ENCODE measurements at places on chromosomes 13 and 19. TPM values are rescaled to one million over a fixed set of nuclear protein-coding genes. Genes with fewer than 3 reads are reported as not detected.
A peak's percentile ranks its signal among the peaks of the same experiment; 100 is the strongest.

STOML3 gene
- 0.16 TPM for total RNA-seq

ZNF808 gene
- total RNA-seq, result 27.1 TPM

GRCh38 chr13:60757501-60758215, 360.6 kb downstream of the TDRD3 start:
- peaks cover 53% of the 10 kb centered on the region for H3K4me1 ChIP-seq
- H3K27me3 ChIP-seq, result no peaks in the 10 kb centered on the region
- no peak overlapping the region for H3K4me3 ChIP-seq
- DNase-seq, result peak; percentile 9

GRCh38 chr13:99003186-99003585, 25.3 kb upstream of the DOCK9 start:
- no peaks in the 10 kb centered on the region for H3K27me3 ChIP-seq
- no peak for DNase-seq
- H3K36me3 ChIP-seq, result no peaks in the 10 kb centered on the region
- H3K4me1 ChIP-seq, result peaks cover 26% of the 10 kb centered on the region
- H3K4me3 ChIP-seq, result no peak overlapping the region
- no peak overlapping the region for H3K27ac ChIP-seq

DNA sequence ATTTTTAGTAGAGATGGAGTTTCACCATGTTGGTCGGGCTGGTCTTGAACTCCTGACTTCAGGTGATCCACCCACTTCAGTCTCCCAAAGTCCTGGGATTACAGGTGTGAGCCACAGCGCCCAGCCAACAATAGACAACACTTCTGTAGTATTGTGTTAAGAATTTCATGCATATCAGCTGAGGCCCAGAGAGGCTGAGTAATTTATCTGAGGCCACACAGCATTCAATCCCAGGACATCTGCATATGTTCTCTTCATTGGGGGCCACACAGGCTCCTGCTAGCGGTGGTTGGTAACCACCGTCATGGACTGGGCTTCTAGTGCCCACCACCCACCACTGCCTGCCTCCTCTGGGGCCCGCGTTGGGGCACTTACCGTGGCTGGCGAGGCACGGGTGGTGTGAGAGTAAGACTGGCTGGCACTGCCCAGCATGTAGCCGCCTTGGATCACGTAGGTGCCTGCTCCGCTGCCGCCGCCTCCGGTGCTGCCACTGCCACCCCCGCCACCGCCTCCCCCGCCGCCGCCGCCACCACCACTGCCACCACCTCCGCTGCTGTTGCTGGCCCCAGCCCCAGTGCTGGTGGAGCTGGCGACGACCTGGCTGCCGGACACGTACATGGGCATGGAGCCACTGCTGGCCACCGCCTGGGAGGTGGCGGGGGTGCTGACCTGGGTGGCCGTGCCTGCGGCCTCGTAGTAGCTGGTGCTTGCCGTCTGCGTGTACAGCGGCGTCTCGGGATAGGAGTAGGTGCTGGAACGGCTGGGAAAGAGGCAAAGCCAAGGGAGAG, 20.3 kb downstream of the DCAF15 start:
- H3K27ac ChIP-seq, result no peak overlapping the region
- no peaks in the 10 kb centered on the region for H3K27me3 ChIP-seq
- DNase-seq, result no peak
- H3K36me3 ChIP-seq, result no peaks in the 10 kb centered on the region
- H3K4me3 ChIP-seq, result no peak overlapping the region

- no peaks in the 10 kb centered on the region for H3K4me1 ChIP-seq
- no peaks in the 10 kb centered on the region for H3K27me3 ChIP-seq
- H3K27ac ChIP-seq, result no peak overlapping the region
- no peak overlapping the region for H3K4me3 ChIP-seq
- H3K36me3 ChIP-seq, result no peaks in the 10 kb centered on the region
- DNase-seq, result no peak
Measured at GRCh38 chr13:50587115-50587514, 256.4 kb downstream of the DLEU7 start.

GRCh38 chr13:27076421-27076820, 95.2 kb downstream of the USP12 start:
- DNase-seq, result no peak
- no peak overlapping the region for H3K27ac ChIP-seq
- H3K4me3 ChIP-seq, result no peak overlapping the region
- H3K4me1 ChIP-seq, result peaks cover 25% of the 10 kb centered on the region
- H3K36me3 ChIP-seq, result 0 out of 2 replicates have a peak, but pooled peaks cover 6% of the 10 kb centered on the region
- H3K27me3 ChIP-seq, result no peaks in the 10 kb centered on the region

DNA sequence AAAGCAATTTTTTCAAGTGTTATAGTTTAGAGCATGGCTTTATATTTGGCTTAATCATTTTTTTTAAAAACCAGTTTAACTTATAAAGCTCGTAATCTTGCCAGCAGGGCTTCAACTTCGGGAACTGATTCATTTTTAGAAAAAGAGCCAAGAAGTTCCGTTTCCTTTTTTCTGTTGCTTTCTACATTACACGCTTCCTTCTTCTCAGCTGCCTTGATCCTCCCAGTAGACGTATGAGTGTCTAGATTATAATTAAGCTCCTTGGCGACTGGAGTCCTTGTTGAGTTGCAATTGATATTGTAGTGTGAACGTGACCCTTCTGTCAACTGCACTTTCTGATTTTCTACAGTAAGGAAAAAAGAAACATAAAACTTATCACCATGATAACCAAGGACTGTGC, 497.2 kb downstream of the DIAPH3 start:
- no peak overlapping the region for H3K4me3 ChIP-seq
- H3K4me1 ChIP-seq, result peaks cover 24% of the 10 kb centered on the region
- no peak overlapping the region for H3K27ac ChIP-seq
- no peaks in the 10 kb centered on the region for H3K27me3 ChIP-seq

DNA sequence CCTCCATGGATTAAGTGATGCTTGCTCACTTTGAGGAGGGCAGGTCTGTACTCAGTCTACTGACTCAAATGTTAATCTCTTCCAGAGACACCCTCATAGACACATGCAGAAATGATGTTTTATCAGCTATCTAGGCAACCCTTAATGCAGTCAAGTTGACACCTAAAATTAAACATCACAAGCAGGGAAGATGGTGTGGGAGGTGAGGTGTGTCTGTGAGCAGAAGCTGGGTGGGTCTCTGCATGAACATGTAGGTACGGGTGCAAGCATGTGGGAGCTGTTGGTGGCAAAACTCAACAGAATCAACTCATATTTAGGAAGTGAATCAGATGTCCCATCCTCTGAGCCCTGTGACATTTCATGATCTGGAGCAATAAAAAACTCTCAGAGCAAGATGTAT, 249.2 kb upstream of the SGCG start:
- no peak overlapping the region for H3K27ac ChIP-seq
- H3K36me3 ChIP-seq, result no peaks in the 10 kb centered on the region
- peaks cover 3% of the 10 kb centered on the region for H3K4me1 ChIP-seq
- no peak overlapping the region for H3K4me3 ChIP-seq
- peaks cover 15% of the 10 kb centered on the region for H3K27me3 ChIP-seq

- H3K36me3 ChIP-seq, result no peaks in the 10 kb centered on the region
- H3K27me3 ChIP-seq, result no peaks in the 10 kb centered on the region
- DNase-seq, result no peak
- H3K4me1 ChIP-seq, result peaks cover 42% of the 10 kb centered on the region
Measured at GRCh38 chr13:79404361-79404760, 1.7 kb downstream of the RBM26 start.

- peaks cover 4% of the 10 kb centered on the region for H3K4me1 ChIP-seq
- no peak for DNase-seq
- no peak overlapping the region for H3K4me3 ChIP-seq
- no peaks in the 10 kb centered on the region for H3K27me3 ChIP-seq
- H3K27ac ChIP-seq, result no peak overlapping the region
Measured at GRCh38 chr13:26155568-26155967, 66.5 kb downstream of the RNF6 start.

- no peaks in the 10 kb centered on the region for H3K36me3 ChIP-seq
- H3K4me3 ChIP-seq, result no peak overlapping the region
- no peak overlapping the region for H3K27ac ChIP-seq
- no peaks in the 10 kb centered on the region for H3K27me3 ChIP-seq
- peak; percentile 17 for DNase-seq
Measured at GRCh38 chr13:51688937-51689662, 104.8 kb downstream of the WDFY2 start.

DNA sequence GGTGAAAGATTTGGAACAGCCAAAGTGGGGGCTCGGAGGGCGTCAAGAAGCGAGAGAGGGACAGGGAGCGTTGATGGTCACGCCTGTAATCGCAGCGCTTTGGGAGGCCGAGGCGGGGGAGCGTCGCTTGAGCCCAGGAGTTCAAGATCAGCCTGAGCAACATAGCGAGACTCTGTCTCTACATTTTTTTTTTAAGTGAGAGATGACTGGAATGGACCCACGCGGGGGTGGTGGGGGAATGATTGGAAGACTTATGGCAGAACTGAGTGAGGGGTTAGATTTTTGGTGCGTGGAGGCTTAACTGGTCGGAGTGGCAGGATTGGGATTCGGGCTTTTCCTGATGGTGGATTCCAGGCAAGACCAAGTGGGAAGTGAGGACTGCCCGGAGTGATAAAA, 725 bp downstream of the PSMD8 start:
- peaks cover 10% of the 10 kb centered on the region for H3K4me1 ChIP-seq
- peaks cover 13% of the 10 kb centered on the region for H3K36me3 ChIP-seq
- H3K27ac ChIP-seq, result peak overlapping the region; percentile 8
- no peak for DNase-seq
- H3K27me3 ChIP-seq, result no peaks in the 10 kb centered on the region
- H3K4me3 ChIP-seq, result peak overlapping the region; percentile 90
